Activated naive CD4-positive, alpha-beta T cell treated with anti-CD3 and anti-CD28 coated beads, Interleukin-2, amount 50 U/mL, for 72 hours (primary cell): ENCODE measurements at places on chromosomes 1 and 21. TPM values are rescaled to one million over a fixed set of nuclear protein-coding genes. Genes with fewer than 3 reads are reported as not detected.

- DNase-seq: no peak
Observed at GRCh38 chr1:228163007-228163753, 2.4 kb upstream of the IBA57 start.

GRCh38 chr1:68361346-68361910 lies 88.3 kb downstream of the RPE65 start:
- DNase-seq: no peak

DNA sequence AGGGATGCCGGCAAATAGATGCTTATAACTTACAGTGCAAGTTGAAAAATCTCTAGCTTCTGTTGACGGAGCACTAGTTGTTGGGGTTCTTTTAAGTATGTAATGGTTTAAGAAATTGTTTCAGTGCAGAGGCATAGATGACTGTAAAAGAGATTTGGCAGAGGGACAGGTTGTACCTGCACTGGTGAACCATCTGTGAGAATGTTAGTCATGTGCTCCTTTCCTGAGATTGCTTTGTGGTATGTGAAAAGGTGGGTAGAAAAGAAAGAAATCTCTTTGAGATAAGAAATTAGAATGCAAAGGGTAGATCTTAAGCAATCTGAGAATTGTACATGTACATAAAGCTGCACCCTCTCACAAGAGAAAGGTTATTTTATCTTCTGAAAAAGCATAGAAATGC lies 19.4 kb downstream of the ZBTB37 start:
- no peak for DNase-seq

DNA sequence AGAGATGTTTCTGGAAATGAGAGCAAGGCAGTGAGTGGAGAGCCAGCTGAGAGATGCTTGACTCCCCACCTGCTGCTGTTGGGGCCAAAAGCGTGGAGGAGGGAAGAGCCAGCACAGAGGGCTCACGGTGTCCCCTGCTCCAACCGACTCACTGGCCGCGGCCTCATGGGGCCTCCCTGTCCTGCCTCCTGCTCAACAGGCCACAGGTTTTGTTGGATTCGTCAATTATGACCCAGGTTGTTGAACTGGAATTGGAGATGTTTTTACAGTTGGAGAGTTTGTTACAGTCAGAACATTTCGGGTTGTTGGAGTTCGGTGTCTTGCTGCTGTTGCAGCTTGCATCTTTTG lies 21.4 kb downstream of the SKI start:
- DNase-seq: no peak

DNA sequence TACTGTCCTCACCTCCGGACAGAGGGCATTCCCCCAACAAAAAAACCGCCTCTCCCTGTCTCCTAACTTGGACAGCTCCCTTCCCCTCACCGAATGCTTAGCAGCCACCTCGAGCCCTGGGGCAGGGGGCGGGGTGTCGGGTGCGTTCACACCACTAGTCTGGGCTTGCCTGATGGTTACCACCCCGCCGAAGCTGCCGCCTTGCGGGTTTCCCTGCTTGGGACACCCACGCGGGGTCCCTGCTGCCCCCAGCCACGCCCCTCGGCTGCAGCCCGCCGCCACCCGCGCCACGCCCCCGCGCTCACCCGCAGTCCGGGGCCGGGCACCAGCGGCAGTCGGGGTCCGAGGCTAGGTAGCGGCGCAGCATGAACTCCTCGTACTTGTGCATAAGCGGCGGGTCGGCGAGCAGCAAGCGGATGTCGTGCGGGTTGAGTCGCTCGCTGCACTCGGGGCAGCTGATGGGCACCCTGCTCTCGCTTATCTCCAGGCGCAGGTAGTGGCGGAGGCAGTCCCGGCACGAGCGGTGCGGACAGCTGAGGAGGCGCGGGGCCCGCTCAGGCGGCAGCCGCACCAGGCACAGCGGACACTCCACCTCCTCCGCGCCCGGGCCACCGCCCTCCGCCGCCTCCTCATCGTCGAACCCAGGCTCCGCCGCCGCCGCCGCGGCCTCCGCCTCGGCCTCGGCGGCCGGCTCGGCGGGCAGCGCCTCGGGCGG lies 706 bp downstream of the RNF19B start:
- DNase-seq: peak; percentile 55

The JAM2 gene
- total RNA-seq: 1.4 TPM

- DNase-seq: no peak
Observed at GRCh38 chr1:217153361-217153760, 430.1 kb upstream of the ESRRG start.

DNA sequence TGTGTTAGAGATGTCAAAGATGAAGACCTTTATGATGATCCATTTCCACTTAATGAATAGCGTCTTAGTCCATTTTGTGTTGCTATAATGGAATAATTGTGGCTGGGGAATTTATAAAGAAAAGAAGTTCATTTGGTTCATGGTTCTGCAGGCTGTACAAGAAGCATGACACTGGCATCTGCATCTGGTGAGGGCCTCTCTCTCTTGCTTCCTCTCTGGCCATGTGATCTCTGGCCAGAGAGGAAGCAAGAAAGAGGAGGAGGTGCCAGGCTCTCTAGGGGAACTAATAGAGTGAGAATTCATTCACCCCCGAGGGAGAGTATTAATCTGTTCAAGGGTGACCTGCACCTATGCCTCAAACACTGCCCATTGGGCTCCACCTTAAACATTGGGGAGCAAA lies 242.8 kb downstream of the DISC1 start:
- no peak for DNase-seq

DNA sequence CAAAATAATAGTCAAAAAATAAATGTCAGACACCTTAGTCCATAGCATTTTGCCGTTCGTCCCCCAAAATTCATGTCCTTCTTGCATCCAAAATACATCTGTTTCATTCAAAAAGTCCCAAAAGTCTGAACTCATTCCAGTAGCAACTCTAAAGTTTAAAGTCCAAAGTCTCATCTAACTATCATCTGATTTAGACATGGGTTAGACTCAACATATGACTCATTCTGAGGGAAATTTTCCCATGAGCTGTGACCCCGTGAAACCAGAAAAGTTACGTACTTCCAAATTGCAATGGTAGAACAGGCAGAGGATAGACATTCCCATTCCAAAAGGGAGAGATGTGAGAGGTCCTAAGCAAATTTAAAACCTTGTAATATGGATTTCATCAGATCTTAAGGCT lies 48.6 kb upstream of the CACHD1 start:
- DNase-seq: no peak

GRCh38 chr21:38139380-38140168 lies 117.2 kb upstream of the KCNJ15 start:
- DNase-seq: no peak

- DNase-seq: no peak
Observed at GRCh38 chr1:199784138-199784895, 243.2 kb upstream of the NR5A2 start.

DNA sequence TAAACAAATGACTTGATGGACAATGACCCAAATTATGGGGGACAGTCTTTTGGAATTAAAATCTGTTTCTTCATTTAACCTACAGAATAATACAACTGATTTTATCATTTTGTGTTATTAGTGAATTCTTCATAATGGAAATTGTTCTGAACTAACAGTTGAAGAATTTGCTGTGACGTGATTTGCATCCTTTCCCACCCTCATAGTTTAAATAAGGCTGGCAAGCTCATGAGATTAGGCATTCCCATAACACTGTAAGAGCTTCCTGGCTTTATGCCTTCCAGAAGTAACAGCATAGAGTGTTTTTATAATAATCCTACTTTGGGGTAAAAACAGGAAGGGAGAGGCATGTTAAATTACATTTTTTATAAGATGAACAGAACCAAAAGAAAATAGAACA lies 95.7 kb downstream of the ATP6V1G3 start:
- DNase-seq: no peak

The FAM3B gene
- total RNA-seq: not detected

DNA sequence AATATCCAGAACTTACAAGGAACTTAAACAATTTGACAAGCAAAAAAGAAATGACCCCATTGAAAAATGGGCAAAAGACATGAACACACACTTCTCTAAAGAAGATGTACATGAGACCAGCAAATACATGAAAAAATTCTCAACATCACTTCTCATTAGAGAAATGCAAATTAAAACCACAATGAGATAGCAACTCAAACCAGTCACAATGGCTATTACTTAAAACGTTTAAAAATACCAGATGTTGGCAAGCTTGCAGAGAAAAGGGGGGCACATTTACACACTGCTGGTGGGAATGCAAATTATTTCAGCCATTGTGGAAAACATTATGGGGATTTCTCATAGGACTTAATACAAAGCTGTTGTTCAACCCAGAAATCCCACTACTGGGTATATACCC lies 1634.0 kb downstream of the NCAM2 start:
- no peak for DNase-seq

The CNN3 gene
- total RNA-seq: 4.4 TPM

- DNase-seq: no peak
Observed at GRCh38 chr1:222539951-222540597, 7.8 kb downstream of the HHIPL2 start.

The ACTL8 gene
- total RNA-seq: not detected

GRCh38 chr1:96474985-96475743 lies 246.4 kb upstream of the PTBP2 start:
- no peak for DNase-seq

The CACYBP gene
- total RNA-seq: 345 TPM

The TLCD4 gene
- 0.34 TPM for total RNA-seq

DNA sequence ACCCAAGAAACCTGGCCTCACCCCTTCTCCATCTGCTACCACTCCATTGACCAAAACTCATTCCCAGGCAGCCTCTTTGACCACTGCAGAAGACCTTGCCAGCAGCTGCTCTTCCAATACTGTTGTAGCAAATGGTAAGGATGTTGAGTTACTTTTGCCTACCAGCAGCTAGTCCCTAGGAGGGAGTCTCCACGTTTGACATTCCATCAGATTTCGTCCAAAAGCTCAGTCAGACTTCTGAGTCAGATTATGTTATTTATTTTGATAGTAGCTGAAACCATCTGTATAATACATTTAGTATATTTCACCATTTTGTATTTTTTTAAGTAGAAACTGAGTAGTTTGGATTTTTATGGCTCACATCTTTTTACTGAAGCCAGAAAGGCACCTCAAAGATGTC lies 51.5 kb upstream of the WNT2B start:
- no peak for DNase-seq

DNA sequence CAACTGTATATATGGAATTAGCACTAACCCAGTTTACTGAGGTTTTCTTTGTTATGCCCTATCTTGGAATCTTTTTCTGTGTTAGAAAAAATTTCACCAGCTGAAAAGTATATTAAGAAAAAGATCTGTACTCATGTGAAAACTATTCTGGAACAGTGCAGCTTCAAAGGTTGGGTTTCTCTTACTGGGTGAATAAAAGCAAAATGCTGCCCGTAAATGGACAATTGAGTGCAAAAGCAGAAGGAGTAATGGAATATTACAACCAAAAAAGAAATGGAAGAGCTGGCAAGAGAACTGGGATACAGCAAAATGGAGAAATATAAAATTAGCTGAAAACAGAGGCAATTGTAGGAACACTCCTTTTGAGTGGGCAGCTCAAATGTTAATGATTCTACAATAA lies 17.0 kb upstream of the RAVER2 start:
- DNase-seq: no peak

GRCh38 chr1:185939142-185939541 lies 205.0 kb downstream of the HMCN1 start:
- no peak for DNase-seq

The F13B gene
- total RNA-seq: not detected

The DMRTA2 gene
- not detected for total RNA-seq

The C1QB gene
- total RNA-seq: not detected

The TSPAN1 gene
- not detected for total RNA-seq

The IARS2 gene
- 78.4 TPM for total RNA-seq

- DNase-seq: peak; percentile 76
Observed at GRCh38 chr1:211326528-211327345, at the start of gene TRAF5. TRAF5 (plus strand) TSS chr1:211326833; CDS start chr1:211353240, 26,407 bp downstream.

DNA sequence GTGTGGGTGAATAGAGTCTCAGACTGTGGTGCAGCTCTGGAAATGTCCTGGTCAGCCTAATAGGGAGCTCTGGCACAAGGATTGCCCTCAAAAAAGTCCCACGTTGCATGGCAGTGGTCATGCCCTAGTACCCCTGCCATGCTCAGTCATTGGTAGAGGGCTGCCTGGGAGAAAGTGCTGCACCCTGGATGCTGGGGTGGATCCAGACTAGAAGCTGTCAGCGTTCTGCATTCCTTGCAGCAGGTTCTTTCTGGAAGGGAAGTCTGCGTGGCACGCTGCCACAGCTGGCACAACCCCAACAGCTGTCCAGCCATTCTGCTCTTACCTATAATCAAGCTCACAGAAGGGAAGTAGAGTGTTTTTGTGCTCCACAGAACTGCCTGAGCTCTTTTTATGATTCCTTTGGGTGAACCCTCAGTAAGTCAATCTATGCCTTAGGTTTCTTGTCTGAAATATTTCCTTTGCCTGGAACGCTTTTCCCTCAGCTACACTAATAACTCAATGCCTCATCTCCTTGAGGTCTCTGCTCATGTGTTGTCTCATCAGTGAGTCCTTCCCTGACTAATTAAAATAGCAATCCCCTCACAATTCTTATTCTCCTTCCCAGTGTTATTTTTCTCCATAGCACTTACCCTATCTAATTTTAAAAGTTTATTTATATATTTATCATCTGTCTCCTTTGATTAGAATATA lies 61.5 kb upstream of the JAK1 start:
- no peak for DNase-seq

DNA sequence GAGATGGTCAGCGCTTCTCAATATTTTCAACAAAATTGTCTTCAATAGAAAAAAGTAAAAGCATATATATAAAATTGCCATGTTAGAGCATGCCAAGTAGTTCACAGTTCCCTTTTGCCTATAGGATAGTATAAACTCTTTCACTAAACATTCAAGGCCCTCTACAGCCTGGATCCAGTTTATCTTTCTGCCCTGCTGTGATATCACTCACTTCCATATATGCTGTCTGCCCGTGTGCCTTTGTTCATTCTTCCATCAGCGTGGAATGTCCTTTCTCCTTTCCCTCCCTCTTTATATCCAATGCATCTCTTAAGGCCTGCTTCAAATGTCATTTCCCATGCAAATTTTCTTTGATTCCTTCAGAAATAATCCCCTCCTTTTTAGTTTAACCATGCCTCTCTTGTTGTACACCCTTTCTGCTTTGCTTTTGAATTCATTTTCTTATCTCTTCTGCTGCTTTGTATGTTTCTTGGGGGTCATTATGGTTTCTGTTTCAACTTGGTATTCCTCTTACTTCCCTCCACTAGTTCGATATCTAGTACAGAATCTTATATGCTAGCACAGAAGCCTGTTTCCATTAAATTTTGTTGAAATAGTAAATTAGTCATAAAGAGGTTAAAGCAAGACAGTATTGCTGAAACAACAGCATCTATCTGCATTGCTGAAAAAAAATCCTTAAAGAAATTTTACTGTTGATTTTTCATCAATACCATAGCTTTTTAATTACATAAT lies 44.7 kb downstream of the XCL2 start:
- DNase-seq: no peak

DNA sequence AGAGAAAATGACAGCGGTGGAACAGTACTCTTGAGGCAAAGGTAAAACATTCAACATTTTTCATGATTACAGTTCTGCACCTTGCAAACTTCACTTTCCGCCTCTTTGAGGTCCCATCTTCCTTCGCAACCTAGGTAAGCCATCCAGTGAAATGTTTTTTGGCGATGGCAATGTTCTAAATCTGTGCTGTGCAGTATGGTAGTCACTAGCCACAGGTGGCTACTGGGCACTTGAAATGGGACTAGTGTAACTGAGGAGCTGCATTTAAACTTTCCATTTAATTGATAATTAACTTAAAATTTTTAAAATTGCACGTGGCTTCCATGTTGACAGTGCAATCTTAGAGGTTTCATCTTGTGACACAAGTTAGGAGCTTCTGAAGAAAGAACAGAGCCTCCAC lies 13.0 kb downstream of the EXOC8 start:
- no peak for DNase-seq

- peak; percentile 11 for DNase-seq
Observed at GRCh38 chr1:28885977-28886730, 28.2 kb upstream of the EPB41 start.

The AMY2A gene
- total RNA-seq: not detected

GRCh38 chr21:17051054-17051453 lies 461.8 kb upstream of the CXADR start:
- DNase-seq: no peak
